ENCODE measurements at places on chromosomes 5 and 9.

GRCh38 chr9:115397591-115398312 is 279.8 kb upstream of the TNC start:
- DNase-seq, result no peak

- DNase-seq, result no peak
Measured at GRCh38 chr5:109803854-109804253, 114.1 kb downstream of the MAN2A1 start.

DNA sequence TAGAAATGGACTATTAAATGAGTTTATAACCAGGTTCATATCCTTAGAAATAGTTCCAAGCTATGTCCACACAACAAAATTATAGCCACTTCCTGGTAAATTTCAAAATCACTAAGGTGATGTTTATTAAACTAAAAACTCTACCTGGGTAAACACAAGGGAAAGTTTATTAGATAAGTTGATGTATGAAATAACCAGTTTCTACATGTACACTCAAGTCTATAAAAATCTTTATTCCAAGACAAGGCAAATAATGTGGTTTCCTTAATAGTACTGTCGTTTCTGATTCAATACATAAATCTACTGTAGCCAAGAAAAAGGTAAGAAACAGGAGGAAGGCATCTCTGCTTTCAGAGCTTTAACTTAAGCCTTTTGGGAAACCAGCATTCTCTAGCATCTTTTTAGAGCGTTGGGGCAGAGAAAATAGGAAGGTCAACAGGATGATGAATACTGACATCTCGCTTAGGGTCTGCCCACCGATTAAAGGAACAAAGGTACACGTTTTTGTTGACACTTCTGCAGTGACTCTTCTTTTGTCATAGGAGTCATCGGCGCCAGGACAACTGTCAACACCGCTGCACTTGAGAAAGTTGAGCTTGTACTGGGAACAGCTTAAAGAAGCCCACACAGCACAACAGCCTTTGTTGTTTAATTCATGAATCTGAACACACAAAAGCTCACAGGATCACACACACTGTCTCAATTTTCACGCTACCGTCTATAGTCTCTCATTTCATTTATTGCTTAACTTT is 513.6 kb downstream of the SLCO4C1 start:
- no peak for DNase-seq

DNA sequence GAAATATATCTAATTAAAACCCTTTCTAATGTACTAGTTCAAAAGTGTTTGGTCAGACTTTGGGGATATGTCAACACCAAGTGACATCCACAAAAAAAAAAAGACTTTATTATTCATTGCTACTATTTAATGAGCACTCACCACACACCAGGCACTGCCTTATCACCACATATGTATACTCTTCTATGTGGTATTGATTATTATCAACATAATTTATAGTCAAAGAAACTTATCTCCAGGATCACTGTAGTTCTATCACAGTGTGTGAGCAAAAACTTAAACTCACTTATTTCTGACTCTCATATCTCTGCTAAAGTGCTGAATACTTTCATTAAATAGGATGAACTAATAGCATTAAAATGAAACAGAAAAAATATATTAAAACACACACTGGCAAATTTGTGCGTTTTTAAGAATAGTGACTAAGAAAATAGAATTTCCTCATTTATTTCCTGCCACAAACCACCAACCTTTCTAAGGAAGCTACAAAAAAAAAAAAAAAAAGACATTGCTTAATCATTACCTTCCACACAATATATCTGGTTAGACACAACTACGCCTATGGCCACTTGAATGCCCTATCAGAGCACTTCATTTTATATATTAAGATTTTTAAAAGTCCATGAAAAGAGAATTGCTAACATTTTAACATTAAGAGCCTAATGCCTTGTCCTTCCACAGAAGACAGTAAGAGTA is 12.8 kb downstream of the SLCO4C1 start:
- DNase-seq, result no peak

GRCh38 chr5:94784536-94785505 is 166.4 kb downstream of the SLF1 start:
- no peak for DNase-seq

Data from Daoy (cell line).